ENCODE measurements at places on chromosomes 16 and 17. TPM values are rescaled to one million over a fixed set of nuclear protein-coding genes. Genes with fewer than 3 reads are reported as not detected.

- no peak for DNase-seq
These were observed 12.6 kb upstream of the ALDH3A1 start for GRCh38 chr17:19760746-19761145.

C1QTNF8 gene
- not detected for polyA plus RNA-seq

GRCh38 chr17:82775001-82775823 lies 23.3 kb downstream of the TBCD start:
- no peak for DNase-seq

PRR11 gene
- 15.0 TPM for polyA plus RNA-seq

GRCh38 chr17:36614933-36615332 lies 13.6 kb downstream of the MRM1 start:
- peak; percentile 55 for DNase-seq

GRCh38 chr17:30586818-30587595 lies 109.8 kb downstream of the GOSR1 start:
- DNase-seq = no peak

DNA sequence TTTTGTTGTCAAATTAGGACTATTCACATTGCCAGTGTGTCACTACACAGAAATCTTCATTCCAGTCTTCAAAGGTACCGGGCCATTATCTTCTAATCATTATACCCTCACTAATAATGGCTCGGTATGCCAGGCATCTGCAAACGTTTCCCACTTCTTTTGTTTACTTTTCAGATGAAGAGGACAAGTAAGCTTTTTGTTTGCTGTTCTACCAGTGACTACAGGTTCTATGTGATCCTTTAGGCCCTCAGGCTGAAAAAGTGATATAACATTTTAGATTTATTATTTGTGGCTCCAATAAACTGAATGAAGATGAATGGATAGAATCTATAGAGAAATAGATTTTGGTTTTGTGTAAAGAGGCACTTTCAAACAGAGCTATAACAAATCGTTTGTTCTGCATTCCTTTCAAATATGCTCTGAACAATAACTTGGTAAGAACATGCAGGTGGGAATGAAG lies 403 bp upstream of the KRTAP3-1 start:
- no peak for DNase-seq

GRCh38 chr16:23953476-23953875 lies 117.7 kb downstream of the PRKCB start:
- DNase-seq = no peak

DNA sequence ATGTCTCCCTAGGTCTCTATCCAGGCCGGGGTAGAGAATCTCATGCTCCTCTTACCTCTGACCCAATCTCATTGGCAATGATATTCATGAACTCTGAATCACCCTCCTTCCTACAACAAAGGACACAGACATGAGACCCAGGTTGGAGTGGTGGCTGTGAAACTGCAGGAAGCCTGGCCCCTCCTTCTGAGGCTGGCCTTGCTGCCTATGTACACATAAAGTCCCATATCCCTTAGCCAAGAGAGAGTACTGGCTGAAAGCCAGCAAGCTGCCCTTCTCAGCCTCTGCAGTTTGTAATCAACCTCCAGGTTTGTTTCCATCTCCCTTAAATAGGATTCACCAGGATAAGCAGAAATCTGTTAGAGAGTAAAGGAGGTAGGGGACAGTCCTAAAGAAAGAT lies 10.6 kb downstream of the AARSD1 start:
- DNase-seq = no peak

METTL2A gene
- polyA plus RNA-seq = 15.6 TPM

CCDC47 gene
- polyA plus RNA-seq = 42.5 TPM

DNA sequence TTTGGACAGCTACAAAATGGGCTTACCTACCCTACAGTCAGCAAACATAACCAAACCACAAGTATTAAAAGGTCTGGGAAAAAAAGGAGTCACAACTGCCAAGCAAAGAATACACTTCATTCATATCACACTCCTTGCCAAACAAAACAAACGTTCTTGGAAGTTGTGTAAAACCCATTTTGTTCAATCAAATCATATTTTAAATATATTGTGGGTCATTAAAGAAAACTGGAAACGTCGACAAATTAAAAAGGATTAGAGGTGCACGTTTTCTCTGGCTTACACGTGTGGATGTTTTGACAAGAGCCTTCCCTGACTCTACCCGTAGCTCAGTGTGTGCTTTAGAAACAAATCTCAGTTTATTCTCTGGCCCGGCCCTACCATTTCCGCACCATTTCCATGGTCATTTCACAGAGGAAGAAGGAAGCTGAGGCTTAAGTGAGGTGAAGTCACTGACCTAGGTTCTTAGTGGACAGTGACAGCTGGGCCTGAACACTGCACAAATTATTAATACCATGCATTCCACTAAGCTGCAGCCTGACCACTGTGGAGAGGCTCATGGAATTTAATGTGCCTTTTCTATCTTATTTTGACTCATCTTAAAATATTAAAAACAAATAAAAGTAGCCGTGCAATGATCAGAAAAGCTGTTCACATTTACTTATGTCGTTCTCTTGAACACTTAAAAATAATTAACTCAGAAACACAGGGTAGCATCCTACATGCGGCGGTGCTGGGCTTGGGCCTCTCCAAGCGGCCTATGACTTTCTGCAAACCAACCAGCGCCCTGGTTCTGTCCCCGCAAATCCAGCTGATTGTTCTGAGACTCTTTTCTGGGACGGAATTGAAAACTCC lies 968 bp downstream of the CEP112 start:
- DNase-seq = peak; percentile 76

DNA sequence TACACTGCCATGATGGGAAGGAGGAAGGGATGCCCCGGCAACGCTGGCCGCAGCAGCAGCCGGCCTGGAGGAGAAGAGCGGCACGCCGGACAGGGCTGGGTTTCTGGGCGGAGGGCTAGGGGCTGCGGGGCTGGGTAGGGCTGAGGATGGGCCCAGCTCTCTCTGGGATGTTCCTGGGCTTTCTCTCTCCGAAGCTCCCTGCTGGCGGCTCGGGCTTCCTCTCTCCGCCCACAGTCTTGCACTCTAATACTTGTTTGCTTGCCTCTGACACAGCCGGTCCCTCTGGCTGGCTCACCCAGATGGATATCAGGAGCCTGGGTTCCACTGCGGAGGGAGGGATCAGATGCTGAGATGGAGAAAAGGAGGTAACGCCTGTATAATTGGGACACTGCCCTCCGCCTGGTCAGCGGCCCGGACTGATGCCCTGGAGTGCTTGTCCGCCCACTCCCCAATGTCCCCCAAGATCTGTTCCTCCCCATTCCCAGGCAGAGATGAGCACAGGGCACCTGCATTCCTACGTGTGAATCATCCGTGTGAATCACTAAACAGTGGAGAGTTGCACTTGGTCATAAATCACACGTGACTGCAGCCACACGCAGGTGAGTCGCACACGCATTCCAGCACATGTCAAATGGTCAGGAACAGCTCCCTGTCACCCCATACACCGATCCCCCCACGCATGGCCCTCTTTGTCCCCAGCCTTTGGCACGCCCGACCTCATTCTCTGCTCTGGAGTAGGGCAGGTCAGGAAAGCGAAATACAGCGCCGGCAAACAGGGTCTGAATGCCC lies at the start of gene ALOXE3:
ALOXE3 (minus strand) TSS at position 535 of the 789 bp plus-strand sequence; CDS start at position 11, 524 bp downstream.
- DNase-seq = peak; percentile 51

All from muscle of leg (tissue), 16 donors.